Stimulated activated naive CD4-positive, alpha-beta T cell treated with Interleukin-2 at 50 U/mL for 16 hours (primary cell): ENCODE measurements at places on chromosomes 12 and 14.
A peak's percentile ranks its signal among the peaks of the same experiment; 100 is the strongest.

- DNase-seq, result no peak
Measured at GRCh38 chr12:119079530-119079929, 98.2 kb downstream of the SRRM4 start.

DNA sequence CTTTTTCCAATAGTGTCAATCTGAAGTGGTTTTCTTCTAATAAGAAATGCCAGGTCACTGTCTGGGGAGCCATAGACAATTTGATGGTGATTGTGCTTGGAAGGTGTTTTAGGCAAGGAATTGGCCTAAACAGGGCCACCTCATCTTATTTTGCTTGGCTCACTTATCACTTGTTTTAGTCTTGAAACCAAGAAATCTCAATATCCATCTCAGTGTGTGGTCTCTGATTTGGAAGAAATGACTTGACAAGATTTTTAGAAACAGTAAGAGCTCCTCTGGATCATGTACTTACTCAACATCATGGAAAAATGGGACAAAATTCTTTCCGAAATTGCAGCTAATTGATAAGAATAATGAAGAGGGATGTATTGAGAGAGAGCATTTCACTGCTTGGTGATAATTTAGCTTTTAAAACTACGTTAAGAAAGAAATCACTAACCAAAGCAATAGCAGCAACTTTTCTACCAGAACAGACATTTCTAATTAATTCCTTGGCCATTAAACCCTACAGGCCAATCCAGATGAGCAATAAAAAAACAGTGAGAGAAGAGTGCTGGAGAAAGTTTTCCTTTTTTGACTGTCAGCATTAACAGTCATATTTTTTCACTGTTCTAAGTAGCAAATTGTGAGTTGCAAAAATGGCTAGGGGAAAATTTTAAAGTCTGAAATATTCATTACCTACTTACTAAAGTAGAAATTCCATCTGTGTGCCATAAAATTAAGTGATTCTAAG is 157.3 kb downstream of the AEBP2 start:
- DNase-seq, result no peak

GRCh38 chr12:5718680-5719079 is 226.4 kb downstream of the ANO2 start:
- DNase-seq, result no peak

DNA sequence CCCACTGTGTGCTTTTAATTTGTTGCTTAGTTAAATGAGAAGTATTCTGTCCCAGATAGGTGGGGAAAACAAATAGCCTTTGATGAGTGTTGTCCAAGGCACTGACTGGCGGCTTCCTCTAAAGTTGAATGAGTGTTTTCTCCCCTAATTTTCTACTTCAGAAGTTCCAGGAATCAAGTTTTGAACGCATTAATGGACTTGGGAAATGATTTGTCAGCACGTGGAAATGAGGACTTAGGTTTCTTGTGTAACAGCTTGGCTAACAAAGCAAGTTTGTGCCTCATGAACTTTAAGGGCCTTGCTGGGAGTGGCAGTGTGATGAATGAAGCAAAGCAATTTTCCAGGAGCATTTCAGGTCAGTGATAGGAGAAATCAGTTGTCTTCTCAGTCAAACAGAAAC is 56.9 kb downstream of the LIN52 start:
- DNase-seq, result no peak

GRCh38 chr12:113591480-113591974 is 119.9 kb upstream of the LHX5 start:
- no peak for DNase-seq

- DNase-seq, result peak; percentile 46
Measured at GRCh38 chr12:101697197-101697929, at the start of gene CHPT1. Gene CHPT1, plus strand, starts transcription at chr12:101697640. Its CDS starts 222 bp downstream, at chr12:101697862.

GRCh38 chr12:130792821-130793553 is 46.1 kb downstream of the STX2 start:
- DNase-seq, result no peak

DNA sequence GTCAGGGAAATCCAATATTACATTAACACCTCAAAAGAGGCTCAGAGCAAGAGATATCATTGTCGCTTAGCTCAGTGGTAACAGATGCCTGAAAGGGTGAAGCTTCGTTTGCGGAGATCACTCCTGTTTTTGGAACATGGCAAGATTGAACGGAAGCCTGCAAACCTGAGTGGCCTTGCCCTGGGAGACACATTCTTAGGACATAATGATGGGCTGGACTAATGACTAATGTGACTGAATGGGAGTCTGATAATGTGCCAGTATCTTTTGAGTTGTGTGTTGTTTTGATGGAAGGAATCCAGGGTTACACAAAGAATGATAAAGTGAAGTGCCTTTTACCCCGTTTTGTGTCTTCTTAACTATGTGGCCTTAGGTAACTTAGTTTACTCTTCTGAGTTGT is 109.3 kb upstream of the IFNG-AS1 start:
- DNase-seq, result no peak

- DNase-seq, result no peak
Measured at GRCh38 chr12:58955849-58956248, 35.5 kb upstream of the LRIG3 start.

GRCh38 chr12:12899530-12900380 is 8.4 kb downstream of the GPRC5A start:
- DNase-seq, result peak; percentile 43

DNA sequence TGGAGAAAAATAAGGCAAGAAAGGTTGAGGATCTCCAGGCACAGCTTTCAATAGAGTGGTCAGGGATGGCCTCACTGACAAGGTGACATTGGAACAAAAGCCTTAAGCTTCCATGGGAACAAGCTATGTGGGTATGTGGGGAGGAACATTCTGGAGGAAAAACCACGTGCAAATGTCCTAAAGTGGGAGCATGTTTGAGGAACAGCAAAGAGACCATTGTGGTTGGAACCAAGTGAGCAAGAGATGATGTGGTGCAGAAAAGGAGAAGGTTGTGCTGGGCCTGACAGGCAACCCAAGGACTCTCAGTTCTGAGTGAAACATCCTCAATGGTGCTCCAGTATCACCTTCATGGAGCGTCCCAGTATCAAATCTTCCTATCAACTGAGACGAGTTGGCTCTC is 184.0 kb downstream of the CAND1 start:
- no peak for DNase-seq

DNA sequence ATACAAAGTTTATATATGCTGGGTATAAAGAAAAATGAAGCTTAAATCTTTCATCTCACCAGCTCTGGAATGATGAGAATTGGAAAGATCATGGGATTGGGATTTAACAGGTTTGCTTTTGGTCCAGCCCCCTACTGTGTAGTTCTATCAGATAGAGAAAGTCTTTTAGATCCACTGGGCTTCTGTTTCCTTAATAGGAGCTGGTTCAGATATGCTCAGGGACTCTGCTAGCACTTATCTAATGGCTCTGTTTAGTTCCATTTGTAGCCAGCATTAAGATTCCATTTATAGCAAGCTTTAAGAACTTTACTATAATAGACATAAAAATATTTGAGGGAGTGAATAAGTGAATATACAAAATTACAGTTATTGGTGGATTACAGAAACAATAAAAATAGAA is 42.6 kb downstream of the UTP20 start:
- no peak for DNase-seq

DNA sequence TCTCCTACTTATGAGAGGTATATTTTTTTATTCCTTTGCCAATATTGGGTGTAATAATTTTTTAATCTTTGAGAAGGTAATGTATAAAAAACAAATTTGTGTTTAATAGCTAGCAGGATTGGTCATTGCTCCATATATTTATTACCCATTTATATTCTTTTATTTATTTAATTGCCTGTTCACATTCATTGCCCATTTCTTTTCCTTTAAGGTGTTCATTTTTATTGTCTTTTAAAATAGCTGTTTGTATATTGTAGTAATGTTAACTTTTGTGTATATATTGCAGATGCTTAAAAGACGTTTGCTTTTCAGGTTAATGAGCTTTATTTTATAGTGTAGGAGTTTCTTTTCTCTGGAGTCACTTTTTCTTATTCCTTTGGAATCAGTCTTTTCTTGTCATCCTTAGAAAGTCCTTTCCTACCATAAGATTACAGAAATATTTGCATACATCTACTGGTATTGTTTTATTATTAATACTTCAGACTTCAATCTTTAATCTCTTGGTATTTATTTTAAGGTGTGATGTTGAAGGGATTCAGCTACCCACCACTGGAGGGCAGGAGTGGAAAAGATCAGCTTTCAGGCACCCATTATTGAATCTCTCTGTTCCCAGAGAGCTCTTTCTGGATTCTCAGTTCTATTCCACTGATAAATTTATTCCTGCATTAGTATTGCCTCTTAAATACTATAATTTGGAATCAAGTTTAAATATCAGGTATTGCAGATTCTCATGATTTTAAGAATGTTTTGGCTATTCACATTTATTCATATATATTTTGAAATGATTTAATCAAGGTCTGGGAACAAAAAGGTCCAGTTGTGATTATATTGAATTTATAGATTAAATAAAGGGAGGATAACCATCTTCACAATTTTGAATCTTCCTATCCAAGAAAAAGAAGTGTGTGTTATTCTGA is 17.3 kb downstream of the PPM1A start:
- peak; percentile 1 for DNase-seq

- peak; percentile 46 for DNase-seq
Measured at GRCh38 chr14:100147181-100147631, 12.2 kb downstream of the DEGS2 start.

GRCh38 chr12:125988545-125988944 is 923.3 kb downstream of the AACS start:
- no peak for DNase-seq

DNA sequence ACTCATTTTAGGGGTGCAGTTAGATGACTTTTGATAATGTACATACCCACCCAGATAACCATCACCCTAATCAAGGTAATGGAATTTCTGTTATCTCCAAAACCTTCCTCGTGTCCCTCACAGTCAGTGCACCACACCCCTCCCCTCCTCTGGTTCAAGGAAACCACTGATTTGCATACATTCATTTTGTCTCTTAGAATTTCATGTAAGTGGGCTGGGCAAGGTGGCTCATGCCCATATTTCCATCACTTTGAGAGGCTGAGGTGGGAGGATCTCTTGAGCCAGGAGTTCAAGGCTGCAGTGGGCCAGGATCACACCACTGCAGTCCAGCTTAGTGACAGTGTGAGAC is 15.7 kb downstream of the ADIPOR2 start:
- DNase-seq, result no peak

DNA sequence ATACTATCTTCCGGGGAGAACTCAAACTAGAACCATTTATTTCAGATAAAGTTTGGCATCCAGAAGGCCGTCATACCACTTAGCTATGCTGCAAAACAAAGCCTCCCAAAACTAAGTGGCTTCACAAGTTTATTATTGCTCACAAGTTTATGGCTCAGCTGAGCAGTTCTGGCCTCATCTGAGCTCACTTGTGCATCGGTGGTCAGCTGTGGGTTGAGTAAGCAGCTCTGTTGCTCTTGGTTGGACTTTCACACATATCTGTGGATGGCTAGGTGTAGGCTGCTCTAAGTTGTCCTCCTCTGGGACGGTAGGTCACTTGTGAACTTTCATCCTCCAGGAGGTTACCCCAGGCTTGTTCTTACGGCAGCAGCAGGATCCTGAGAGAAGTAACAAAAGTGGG is 162.7 kb downstream of the BTG1 start:
- no peak for DNase-seq

GRCh38 chr12:62643486-62643885 is 176.9 kb downstream of the MON2 start:
- no peak for DNase-seq

DNA sequence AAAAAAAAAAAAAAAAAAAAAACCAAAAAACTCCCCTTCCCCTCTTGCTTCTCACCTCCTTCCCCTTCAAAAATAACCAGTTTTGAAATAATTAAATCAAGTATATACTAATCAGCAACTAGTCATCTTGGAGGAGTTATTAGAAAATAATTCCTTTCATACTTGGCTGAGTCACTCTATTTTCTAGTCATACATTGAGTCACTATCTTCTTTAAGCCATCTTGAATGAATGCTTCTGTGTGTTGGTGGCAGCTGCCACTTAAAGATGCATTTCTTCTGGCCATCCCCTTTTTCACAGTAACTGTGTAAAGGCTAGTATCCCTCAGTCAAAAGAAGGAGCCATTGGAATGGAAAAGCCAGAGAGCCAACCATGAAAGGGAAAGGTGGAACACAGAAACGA is 84.2 kb upstream of the TMEM263 start:
- no peak for DNase-seq

DNA sequence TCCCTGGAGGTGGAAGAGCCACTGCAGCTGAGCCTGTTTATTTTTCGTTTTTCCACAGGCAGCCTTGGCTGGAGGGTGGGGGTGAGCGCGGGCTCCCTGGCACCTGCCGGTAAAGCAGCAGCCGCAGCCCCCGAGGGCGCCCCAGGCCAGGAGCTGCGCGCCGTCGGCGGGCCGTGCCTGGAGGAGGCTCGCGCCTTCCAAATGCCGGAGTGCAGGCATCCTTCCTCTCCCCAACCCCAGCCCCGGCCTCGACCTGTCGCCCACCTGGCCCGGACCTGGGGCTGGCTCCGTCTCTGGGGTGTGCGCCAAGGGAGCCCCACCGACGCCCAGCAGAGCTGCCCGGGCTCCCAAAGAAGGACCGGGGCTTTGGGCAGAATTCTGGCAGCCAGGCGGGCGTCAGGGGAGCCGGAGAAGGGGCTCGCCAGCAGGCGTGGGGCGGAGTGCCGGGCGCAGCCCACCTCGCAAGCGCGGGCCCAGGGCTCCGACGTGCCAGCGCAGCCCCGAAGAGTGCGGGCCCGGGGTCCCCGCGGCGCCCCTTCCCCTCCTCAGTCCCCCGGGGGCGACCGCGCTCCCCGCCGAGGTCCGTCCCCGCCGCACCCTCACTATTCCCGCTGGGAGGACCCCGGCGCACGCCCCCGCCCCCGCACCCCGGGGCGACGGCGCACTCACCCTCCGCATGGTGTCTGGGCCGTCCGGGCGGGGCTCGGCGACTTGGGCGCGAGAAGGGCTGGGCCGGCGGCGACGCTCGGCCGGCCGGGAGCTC is 130.3 kb downstream of the NDUFA12 start:
- no peak for DNase-seq

GRCh38 chr14:69270795-69271708 is 11.1 kb downstream of the GALNT16 start:
- no peak for DNase-seq

DNA sequence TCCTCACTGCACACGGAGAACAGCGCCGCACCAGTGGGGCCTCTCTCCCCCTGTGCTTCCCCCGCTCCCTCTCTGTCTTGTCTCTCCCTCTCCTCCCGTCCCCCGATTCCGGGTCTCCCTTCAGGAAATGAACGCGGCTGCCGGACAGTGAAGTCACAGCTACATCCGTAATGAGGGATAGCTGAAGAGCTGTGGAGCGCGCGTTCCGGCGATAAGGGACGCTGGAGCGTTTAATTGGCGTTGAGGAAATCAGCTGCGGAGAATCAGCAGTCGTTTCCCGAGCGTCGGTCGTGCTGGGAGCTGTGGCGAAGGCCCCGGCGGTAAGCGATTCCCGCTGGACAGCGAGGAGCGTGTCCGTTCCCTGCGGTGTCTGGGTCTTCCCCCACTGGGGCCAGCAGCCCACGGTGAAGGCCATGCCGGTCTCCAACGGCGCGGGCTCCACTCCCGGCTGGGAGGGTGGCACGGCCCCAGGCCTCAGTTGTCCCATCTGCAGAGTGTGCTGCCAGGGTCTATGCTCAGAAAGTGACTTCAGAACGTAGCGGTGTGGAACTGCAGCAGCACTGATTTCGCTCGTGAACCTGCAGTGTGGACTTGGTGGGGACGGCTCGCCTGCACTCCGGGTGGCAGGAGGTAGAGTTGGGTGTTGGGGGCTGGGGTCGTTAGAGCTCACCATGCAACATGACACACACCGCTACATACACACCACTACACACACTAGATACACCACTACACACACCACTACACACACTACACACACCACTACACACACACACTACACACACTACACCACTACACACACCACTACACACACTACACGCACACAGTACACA is 10.9 kb downstream of the NOC4L start:
- DNase-seq, result no peak
